ENCODE measurements at places on chromosomes 3 and 15. TPM values are rescaled to one million over a fixed set of nuclear protein-coding genes. Genes with fewer than 3 reads are reported as not detected.

GRCh38 chr3:71351403-71352149 lies 232.0 kb downstream of the FOXP1 start:
- no peak for DNase-seq

- DNase-seq, result no peak
These were observed 777.4 kb downstream of the TUSC7 start for GRCh38 chr3:117486719-117487716.

DNA sequence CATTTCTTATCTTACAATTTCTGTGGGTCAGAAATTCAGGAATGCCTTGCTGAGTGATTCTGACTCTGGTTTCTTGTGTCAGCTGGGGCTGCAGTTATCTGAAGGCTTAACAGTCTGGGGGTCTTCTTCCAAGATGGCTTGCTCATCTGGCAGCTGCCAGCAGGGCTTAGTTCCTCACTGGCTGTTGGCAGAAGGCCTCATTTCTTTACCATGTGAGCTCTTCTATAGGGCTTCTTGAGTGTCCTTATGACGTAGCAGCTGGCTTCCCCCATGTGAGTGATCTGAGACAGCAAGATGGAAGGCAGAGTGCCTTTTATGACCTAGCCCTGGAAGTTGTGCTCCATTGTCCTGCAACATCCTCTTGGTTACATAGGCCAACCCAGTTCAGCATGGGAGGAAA lies 82.0 kb upstream of the PDZRN3 start:
- no peak for DNase-seq

DNA sequence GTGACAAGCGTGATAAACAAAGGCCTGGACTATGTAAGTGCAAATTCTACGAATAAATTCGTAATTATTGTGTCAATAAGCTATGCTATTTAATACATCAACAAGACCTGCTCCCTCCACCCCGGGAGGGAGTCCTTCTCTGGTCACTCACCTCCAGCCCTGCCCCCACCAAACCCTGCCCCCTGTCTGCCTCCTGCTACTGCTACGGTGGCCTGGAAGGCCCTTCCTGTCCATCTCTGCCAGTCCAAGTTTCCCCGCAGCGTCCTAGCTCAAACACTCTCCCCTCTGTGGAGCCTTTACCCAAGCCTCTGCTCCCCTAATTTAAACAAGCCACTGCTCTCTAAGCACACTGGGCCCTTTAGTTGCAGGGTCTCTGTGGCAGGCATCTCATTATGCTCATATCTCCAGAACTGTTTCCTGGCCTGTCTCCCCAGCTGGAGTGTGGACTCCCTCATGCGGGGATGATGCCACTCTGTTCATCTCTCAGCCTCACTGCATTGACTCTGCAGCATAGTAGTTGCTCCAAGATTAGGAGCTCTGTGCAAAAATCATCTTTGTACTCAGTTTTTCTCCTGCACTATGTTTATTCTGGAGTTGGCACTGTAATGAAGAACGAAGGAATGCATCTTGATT lies 241.2 kb downstream of the NTRK3 start:
- DNase-seq, result no peak

GRCh38 chr3:108159865-108160264 lies 62.4 kb downstream of the IFT57 start:
- no peak for DNase-seq

ZNF80 gene
- total RNA-seq, result not detected
